ENCODE measurements at places on chromosomes 7 and 10.

DNA sequence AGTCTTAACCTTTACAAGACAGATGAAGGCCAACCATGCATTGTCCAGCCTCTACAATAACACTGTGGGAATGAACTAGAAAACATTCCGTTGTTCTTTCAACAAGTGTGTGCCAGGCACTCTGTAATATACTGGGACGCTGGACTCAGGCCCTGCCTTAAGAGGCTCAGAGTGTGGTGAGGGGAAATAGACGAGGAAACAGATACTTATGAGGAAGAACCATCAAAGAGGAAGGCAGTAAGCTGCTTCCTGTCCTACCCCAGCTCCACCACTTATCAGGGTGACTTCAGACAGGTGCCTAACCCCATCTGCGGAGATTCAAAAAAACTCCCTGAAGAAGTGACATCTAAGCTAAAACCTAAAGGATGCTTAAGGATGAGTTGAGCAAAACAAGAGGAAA is 8.9 kb upstream of the TRIM8 start:
- no peak for DNase-seq

DNA sequence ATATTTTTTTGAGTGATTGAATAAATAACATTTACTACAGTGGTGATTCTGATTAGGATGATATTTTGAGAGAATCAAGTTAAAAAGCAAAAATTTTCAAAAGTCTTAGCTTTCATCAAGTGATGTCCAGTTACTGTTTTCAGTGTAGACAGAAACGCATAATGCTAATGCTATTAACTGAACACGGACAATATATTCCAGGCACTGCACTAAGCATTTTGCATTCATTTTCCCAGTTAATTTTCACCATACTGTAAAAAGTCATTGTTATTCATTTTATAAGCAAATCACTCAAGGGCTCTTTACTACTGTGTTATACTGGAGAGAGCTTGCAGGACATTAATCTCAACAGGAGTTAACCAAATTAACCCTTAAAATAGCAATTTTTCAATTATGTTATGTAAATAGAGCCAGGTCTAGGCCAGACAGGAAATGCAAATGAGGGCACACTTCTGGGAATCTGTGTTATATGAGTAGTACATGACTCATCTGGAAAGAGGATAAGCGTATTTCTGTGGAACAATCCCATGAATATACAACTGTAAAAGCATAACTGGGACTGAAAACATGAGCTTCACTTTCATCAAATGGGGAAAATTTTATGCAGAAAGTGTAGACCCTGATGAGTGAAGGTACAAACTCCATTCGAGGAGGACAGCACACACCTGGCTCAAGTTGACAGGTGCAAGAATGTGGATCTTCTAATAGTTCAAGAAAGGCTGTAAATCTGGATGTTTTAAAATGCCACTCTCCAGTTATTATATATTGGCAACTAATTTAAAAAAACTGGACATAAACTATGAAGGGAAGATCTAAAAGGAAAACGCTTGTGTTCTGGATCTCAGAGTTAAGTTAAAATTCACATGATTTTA is 75.4 kb downstream of the ANK3 start:
- no peak for DNase-seq

DNA sequence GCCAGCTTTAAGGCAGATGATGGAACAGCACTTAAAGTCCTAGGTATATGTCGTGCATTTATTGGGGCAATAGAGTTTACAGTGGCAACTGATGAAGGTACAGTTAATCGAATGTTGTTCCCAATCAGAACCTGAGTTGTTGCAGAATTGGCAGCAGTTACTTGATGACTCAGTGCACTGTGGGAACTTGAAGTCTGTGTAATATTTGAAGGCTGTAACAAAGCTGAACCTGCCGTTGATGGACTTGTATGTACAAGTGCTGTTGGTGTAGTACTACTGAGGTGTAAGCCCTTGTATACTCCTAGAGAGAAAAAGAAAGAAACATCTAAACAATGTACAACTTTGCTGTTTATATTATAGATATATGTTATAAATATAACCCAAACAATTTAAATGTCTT is 75.3 kb downstream of the EPC1 start:
- DNase-seq: no peak

DNA sequence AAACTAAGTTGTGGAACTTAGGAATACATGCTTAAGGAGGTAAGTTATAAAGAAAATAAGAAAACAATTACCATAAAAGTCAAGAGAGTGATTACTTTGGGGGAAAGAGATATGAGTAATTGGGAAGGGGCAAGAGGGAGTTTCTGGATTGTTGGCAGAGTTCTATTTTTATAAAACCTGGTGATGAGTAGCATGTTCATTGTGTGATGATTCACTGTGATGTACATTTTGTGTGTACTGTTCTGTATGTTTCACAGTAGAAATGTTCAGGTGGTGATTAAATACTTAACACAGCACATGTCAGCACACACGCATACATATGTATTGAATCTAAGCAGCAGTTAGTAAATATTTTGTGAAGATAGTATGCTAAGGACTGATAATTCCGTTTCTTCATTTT is 9.7 kb upstream of the OIT3 start:
- DNase-seq: no peak

- no peak for DNase-seq
Measured at GRCh38 chr7:106486331-106486730, 174.6 kb downstream of the CCDC71L start.

DNA sequence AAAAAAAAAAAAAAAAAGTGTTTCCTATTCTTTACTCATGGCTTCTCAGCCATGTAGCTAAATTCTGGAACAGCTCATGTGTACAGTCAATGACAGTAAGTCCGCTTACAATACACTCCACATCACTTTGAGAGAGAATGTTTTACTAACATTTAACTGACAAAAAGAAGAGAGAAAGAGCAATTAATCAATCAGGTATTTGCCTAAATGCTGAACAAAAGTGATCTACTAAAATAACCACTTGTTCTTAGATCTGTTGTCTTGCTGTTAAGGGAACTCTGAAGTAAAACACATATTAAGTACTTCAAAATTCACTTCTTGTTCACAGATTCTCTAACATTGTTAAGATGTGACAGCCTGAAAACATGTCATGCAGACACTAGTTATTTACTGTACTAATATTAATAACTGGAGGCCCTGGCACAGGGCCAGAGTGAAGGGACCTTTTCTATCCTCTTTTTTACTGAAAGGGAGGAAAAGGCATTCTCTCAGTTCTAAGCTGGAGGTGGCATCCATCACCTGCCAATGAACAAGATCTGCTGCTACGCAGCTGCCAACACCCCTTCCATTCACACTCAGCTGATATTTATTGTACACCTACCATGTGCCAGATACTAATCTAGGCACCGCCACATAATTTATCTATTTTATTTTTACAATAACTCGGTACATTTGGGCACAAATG is 72.6 kb downstream of the AHR start:
- DNase-seq: no peak

DNA sequence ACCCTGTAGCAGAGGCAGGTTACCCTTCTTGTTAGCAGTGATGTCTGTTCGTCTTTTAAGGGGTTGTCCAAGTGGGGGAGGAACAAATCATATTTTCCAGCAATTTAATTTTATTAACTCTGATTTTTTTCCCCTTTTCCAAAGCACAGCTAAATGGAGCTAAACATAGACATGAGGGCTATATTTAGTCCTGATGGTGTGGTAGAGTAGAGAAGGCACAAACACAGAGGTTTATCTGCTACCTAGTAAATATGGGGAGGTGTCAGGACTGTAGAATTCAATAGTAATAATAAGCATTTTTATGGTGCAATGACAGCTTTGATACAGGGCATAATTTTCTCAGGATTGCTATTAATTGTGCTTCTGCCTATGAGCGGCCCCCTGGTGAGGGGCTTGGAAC is 22.5 kb downstream of the LRRC4 start:
- DNase-seq: no peak

DNA sequence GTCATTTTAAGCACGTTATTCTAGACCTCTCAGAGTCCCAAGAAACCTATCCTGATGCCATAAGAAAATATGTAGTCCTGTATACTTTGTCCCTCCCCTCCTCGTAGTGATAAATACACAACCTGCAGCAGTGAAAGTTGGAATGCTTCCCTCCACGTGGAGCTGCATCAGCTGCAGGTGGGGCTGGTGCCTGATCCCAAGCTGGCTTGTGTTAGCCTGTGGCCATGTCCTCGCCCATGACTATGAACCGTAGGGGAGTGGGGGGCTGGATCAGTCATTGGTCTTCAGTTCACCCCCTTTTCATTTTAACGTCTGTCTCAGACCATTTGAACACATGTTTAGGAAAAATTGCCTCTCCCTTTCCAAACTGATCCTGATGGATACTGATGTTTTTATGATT is 171.4 kb upstream of the HABP2 start:
- DNase-seq: no peak

DNA sequence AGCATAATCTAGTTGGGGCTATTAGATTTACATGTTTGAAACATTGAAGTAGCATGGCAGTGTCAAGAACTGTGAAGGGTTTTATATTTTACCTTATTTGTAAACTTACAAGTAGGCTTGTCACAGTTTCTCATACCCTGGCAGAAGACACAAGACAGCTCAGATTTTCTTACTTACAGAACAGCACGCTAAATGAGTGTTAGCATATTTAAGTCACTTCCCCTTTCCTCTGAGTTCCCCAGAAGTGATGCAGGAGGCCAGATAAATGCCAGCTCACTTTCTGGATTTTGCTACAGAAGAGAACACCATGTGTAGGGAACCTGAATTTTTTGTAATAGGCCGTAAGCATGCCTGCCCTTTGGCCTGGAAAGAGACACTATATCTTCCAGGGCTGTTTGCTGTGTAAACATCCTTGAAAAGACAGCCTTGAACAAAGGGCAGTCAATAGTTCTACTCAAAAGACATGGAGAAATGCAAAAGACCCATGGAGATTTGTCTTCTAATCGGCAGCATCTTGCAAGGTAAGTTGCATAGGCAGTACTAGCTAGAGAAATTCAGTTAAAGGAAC is 279.1 kb downstream of the PHF14 start:
- no peak for DNase-seq

GRCh38 chr10:50417486-50417885 is 166.2 kb upstream of the ASAH2 start:
- DNase-seq: no peak

DNA sequence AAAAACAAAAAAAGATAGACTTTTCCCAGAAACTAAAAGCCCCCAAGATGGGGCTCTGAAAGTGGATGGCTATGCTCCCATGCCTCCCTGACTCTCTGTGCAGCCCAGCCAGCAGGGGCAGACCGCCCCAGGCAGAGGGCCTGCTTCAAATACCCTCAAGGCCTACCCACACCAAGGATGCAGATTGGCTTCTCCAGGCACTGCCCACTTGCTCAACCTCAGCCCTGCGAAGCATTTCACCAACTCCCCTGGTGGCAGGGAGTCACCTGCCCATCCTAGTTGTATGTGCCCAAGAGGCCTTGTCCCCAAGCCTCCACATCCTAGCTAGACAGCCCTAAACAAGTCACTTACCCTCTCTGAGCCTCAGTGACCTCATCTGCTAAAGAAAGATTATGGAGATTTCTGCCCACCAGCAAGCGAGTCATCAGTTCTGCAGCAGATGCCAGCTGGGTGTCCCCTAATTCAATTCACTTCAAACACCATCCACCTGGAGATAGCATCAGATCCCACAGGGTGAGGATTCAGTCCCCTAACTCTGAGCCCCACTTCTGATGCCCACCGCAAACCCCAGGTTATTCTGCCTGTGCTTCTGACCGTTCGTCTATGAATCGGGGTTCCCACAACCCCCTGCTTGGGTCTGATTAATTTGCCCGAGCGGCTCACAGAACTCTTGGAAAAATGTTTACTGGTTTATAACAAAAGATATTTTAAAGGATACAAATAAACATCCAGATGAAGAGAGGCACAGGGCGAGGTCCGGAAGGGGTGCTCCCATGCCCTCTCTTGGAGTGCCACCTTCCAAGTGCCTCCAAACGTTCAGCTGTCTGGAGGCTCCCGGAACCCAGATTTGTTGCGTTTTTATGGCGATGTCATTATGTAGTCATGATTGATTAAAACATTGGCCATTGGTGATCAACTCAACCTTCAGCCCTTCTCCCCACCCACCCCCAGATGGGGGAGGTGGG is 18.6 kb upstream of the ZMIZ1 start:
- no peak for DNase-seq

DNA sequence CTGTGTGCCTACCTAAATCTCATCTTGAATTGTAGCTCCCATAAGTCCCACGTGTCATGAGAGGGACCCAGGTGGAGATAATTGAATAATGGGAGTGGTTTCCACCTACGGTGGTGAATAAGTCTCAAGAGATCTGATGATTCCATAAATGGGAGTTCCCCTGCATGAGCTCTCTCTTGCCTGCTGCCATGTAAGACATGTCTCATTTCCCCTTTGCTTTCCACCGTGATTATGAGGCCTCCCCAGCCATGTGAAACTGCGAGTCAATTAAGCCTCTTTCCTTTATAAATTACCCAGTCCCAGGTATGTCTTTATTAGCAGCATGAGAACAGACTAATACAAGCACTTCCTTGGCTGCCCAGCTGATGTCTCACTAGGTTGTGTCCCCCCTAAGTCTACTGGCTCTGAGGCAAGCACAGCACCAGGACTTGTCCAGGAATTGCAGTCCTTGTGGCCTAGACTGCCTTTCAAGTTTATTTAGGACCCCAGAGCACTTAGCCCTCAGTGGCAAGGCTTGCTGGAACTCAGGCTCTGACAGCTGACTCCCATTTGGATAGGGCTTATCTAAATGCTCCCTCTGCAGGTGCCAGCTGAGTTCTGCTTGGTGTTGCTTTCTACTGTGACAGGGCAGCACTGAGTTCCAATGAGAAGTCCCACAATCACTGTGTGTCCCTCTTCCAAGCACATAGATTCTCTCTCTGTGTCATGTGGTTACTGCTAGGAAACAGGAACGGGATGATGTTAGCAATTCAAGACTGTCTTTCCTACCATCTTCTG is 59.0 kb upstream of the TAS2R16 start:
- DNase-seq: no peak

DNA sequence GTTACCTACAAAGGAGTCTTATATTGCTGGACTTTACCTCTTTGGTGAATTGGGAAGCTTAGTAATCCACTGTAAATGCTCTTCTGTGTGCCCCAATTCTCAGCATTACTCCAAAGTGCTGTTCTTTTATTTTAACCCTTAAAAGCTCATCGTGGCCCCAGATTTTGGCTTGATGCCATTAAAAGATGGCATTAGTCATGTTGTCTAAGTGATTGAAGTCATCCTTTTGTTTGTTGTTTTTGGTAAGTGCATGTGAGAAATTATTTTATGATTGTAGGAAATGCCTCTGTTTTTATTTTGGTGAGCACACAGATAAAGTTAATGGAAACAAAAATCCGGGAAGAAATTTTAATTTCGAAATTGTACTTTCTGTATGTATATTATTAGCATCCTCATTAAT is 82.5 kb upstream of the GATA3 start:
- no peak for DNase-seq

Measured in NCI-H1417 treated with DMSO at 0.1 percent for 48 hours (cell line).